Effector CD4-positive, alpha-beta T cell (primary cell): ENCODE measurements at places on chromosomes 2 and 18.

GRCh38 chr2:40242315-40242714 is 209.6 kb downstream of the SLC8A1 start:
- DNase-seq = no peak

DNA sequence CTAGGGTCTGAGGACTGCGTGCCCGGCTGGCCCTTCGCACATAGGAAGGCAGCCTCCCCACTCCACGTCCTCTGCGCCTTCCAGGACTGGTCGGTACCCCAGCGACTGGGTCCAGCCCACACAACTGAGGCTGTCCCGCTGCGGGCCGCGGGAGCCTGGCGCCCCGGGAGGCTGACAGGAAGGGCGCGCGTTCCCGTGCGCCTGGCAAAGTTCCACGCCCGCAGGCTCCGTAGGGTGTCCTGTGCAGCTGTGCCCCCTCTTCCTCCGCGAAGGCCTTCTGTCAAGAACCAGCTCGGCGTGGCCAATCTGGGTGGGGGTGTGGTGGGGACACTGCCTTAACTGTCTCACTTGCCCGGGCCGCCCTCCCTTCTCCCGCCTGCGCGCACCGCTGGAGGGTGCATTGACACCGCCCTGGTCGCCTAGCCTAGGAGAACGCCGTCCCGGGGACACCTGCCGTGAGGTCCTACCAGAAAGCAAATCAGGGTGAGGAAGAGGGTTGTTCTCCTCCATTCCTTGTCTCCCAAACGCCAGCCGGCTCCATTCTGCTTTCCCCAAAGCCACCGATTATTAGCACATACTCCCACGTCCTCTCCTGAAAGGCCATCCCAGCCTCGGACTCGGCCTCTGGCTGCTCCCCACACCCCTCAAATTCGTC is 618 bp upstream of the LYPD1 start:
- DNase-seq = no peak

DNA sequence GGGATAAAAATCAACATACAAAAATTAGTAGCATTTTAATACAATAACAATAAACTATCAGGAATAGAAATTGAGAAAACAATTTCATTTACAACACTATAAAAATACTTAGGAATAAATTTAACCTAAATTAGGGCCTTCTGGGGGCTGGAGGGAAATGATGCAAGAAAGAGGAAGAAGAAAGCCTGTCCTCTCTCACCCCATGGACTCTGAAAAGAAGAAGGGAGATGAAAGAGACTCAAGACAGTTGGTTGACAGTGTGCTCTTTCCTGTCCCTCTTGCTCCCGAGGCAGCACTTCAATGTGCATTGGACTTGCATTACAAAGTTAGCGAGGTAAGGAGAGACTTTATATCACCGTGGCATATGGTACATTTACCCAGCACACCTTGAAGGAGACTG is 88.5 kb downstream of the VAPA start:
- DNase-seq = no peak

DNA sequence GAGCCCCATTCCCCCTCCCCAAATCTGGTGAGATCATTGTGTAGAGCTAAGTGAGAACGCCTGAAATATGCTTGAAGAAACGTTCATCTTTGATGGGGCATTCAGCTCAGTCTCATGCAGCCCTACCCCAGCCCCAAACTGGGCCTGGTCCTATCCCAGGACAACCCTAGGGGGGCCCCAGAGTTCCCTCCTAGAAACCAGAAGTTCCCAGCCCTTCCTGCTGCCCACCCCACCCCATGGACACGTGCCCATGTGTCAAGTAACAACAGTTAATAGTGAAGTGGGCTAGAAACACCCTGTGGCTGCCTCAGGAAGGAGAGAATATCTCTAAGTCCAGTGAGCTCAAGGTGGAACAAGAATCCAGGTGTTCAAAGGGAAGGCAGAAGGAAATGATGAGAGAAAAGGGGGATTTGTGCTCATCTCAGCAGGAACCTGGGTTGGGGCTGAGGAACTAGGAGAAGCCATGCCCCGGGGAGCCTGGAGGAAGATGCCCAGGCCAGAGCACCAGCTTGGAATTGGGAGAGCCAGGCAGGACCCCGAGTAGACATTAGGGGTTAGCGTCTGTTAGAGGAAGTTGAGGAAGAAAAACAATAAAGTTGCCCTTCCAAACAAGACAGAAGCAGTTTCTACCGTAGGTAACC is 20.1 kb upstream of the SLC20A1 start:
- DNase-seq = no peak

GRCh38 chr18:57214976-57215375 is 68.1 kb downstream of the BOD1L2 start:
- DNase-seq = no peak

DNA sequence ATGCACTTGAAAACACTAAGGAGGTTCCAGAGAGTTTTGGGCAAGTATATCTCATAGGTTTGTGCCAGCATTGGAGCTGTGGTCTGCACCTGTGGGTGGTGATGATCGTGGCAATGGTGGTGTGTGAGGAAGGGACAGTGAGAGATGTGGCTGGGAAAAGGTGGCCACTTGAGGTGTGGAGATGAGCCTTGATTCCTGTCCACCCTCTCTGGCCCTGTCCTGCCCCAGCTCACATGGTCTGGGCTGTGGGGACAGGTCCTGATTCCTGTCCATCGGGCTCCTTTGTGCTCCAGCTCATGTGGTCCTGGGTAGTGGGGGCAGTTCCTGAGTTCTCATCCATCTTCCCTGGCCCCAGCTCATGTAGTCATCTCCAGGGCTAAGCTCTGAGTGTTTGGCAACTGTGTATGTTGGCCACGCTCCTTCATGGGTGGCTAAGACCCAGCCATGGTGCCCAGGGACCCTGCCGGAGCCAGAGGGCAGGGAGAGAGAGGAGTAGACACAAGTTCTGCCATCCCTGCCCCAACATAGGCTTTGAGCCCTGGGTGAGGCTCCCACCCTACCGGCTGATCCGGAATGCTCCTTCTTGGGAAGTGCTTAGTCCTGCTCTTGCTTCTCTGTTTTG is 294.4 kb upstream of the HDAC4 start:
- no peak for DNase-seq

DNA sequence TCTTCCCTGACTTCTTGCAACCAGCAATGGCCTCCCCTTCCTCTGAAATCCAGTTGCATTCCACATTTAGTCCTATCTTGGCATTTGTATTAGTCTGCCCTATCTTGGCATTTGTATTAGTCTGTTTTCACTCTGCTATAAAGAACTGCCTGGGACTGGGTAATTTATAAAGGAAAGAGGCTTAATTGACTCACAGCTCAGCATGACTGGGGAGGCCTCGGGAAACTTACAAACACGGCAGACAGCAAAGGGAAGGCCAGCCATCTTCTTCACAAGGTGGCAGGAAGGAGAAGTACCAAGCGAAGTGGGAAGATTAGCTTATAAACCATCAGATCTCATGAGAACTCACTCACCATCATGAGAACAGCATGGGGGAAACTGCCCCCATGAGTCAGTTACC is 234.5 kb upstream of the COPS8 start:
- DNase-seq = no peak

DNA sequence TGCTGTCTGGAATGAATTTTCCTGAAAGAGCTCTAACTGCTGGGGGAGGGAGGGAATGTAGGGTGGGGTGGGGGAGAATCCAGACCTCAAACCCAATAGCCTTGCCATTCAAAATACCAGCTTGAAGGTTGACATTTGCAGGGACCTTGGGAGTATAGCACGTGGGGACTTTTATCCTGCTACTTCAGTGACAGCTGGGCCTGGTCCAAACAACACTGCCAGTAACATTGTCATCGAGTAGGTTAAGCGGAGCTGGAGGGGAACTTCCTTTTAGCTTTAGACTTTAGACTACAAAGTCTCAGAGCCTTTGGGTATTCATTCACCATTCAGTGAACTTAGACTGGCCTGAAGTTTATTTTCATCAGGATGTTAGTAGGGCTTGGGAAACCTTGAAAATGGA is 248.7 kb downstream of the MEIS1 start:
- DNase-seq = no peak

DNA sequence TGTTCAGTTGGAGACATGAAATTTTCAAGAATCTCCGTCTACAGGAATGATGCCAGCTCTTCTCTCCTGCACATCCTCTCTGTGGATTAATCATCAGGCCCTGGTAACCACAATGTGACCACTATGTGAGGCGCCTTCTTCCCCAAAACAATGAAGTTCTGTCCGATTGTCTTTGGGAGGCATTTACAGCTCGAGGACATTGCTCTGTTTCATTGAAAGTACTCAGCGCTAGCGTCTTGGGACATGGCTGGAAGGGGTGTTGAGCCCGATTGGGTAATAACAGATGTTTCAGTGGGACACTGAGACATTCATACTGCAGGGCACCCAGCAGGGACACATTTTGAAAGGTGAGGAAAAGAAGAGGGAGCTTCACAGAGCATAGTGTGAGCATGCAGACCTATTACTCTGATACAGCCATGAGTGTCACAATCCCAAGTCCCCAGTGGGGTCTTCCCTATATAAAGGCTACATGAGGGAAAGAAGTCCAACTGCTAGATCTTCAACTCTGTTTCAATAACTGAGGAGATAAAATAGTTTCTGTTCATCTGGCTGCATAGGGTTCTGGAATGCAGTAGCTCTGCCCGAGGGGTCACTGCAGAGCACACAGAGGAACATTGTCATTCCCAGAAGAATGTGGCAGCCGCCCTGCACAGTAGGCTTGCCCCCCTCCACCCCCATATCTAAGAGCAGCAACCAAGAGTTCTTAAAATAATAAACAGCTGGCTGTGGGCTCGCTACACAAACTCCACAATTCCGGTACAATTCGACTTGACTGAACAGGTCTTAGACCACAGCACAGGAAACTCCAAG is 237.3 kb downstream of the OSR1 start:
- no peak for DNase-seq

GRCh38 chr2:74538881-74539339 is 9.2 kb downstream of the HTRA2 start:
- DNase-seq = no peak

DNA sequence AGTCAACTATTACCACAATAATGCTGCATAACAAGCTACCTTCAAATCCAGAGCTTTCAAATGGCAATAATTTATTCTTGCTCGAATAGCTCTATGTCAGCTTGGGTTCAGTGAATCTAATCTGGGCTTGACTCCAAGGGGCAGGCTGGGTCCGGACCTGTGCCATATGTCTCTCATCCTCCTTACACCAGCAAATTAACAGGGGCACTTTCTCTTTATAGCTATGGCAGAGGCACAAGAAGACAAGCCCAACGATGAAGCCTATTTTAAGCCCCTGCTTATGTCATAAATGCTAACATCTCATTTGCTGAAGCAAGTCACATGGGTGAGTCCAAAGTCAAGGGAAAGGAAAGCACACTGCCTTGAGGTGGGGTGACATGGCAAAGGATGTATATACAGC is 13.3 kb upstream of the ZNF521 start:
- DNase-seq = no peak

DNA sequence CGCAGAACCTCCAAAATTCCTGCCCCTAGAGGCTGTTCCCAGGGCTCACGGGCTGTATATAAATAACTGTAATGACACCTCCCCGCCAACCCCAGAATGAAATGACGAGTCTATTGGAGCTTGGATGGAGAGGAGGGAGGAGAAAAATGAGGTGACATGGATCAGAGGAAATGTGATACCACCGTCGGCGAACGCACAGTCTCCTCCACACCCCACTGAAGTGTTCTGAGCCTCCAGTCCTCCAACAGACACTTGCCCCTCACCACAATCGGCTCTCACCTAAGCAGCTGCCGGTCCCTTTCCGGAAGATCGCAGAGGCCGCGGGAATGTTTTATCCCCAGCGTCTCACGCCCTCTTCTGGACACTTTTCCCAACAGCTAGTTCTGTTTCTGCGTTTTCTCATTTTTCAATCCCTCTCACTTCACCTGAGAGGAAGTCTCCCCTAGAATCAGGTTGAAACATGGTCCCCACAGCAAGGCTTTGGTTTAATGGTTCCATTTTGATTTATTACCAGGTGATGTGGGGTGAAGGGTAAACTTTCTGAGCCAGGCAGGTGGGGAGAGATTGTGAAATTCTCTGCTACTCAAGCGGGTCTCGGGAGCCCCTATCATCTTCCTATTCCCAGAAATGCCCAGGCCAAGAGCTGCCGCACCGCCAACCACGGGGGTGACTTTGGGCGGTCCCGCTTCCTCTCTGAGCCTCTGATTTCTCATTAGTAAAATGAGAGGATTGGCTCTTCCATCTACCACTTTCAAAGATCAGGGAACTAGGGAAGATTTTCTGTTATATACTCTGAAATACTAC is 9.1 kb upstream of the MYO5B start:
- no peak for DNase-seq

DNA sequence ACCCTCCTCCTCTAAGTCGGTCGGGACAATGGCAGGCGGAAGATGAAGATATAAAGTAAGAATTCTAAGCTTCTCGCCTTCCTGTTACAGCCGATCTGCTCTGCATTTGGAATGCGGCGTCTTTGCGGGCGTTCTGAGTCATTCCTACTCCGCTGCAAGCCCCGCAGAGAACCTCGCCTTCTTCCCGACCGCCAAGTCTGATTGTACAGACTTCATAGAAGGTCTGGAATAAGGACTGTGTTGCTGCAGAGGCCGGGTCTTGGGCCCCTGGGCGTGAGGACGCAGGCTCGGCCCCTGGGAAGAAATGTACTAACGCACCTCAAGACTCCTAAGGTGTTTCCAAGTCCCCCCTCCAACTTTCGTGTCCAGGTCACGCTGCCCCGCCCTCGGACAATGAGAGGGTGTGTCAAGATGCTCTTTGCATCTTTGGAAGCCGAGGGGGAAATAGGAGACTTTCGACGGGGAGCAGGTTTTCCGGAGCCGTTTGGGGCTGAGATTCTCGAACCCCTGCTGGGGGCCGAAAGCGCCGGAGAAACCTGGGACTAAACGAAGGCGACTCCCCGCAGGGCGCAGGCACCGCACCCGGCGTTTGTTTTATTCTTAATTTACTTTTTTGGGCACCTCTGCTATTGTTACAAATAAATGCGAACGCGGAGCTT is 12.7 kb upstream of the PAX3 start:
- no peak for DNase-seq

DNA sequence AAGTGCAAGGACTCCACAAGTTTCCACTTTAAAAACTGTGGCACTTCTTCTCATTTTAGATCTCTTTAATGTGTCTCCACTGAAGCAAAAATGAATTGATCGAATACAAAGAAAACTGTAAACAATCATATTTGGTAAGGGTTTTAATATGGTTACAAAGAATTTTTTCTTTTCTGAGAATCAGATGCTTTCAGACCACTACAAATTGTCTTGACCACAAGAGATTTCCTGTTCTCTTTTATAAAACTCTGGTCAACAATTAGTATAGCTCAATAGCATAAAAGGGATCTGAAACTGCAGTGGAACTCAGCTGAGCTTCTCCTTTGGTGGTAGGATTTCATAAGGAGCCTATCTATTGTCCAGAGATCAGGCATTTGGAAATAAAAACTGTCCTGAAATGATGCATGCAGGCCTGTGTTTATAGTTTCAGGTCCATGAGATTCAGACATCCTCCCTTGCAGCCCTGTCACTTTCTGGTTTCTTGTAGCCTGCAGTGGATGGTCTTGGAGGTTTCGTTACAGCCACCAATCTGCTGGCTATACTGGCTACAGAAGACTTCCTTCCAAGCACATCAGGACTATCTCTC is 120.0 kb downstream of the DOCK10 start:
- DNase-seq = no peak

- DNase-seq = no peak
These were observed 552.9 kb downstream of the TDRD15 start for GRCh38 chr2:21676676-21677075.
